Fibroblast of the conjunctiva (primary cell): ENCODE measurements at places on chromosomes 4 and X.

DNA sequence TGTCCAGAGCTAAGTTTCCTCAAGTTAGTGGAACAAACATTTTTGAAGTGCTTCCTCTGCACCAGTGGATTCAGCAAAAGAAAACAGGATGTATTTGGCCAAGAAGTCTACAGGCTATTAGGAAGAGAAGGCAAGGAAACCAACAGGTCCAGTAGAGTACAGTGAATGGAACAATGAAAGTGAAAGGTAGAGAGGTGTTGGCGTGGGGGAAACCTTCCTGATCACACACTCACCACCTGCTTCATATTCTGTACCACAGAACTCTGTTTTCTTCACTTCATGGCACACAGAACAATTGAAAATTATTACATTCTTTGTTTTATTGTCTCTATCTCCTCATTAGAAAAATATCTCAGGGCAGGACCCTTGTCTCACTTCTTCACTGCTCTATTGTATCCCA, 417.4 kb upstream of the FMR1 start:
- DNase-seq: no peak

DNA sequence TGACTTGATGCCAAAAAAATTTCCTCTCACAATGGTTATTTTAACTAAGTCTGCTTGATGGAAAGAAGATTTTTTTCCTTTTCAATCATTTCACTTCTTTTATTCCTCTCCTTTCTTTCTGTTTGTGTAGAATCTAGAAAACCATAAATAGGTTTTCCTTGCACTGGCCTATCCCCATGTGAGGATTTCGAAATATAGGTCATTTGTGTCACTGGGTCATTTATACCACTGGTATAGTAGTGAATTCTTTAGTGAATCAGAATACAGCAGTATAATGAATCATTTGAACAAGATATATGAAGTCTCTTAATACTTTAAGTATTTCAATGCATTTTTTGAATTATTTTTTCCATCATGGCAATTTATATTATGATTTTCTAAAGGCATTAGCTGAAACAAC, 26.6 kb downstream of the PCDH7 start:
- no peak for DNase-seq

DNA sequence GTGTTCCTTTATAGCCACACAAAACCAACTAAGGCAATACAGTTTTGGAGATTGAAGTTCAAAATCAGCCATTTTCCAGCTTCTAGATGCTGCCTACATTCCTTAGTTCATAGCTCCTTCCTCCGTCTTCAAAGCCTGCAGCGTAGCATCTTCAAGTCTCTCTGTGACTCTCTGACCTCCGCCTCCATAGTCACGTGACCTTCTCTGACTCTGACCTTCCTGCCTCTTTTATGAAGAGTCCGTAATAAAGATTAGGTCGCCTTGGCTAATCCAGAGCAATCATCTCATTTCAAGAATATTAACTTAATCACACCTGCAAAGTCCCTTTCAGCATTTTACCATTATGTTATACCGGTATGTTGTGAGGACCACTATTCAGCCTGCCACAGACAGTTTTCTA, 60.4 kb downstream of the ZCCHC12 start:
- no peak for DNase-seq

GRCh38 chrX:153608806-153609205, 9.9 kb upstream of the CCNQ start:
- DNase-seq: no peak

GRCh38 chr4:147355847-147356246, 125.0 kb upstream of the EDNRA start:
- DNase-seq: peak; percentile 64

- no peak for DNase-seq
These were observed 49.4 kb downstream of the SLC9A6 start for GRCh38 chrX:136034668-136035067.

DNA sequence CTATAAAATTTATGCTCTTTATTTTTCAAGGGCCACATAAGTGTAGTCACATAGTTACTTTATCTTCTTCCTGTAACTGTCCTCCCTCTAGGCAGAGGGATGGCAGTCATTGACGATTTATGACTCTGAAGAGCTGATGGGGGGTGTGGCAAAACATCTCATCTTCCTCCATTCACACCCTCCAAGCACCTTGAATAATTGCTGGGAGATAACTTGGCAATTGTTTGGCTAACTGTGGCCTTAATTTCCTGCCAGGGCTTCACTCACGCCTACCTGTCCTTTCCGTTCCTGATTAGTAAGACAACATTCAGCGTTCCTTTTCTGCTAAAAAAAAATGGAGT, 329.2 kb downstream of the ARHGAP10 start:
- DNase-seq: no peak

GRCh38 chr4:125573786-125574185, 259.0 kb downstream of the FAT4 start:
- DNase-seq: no peak

DNA sequence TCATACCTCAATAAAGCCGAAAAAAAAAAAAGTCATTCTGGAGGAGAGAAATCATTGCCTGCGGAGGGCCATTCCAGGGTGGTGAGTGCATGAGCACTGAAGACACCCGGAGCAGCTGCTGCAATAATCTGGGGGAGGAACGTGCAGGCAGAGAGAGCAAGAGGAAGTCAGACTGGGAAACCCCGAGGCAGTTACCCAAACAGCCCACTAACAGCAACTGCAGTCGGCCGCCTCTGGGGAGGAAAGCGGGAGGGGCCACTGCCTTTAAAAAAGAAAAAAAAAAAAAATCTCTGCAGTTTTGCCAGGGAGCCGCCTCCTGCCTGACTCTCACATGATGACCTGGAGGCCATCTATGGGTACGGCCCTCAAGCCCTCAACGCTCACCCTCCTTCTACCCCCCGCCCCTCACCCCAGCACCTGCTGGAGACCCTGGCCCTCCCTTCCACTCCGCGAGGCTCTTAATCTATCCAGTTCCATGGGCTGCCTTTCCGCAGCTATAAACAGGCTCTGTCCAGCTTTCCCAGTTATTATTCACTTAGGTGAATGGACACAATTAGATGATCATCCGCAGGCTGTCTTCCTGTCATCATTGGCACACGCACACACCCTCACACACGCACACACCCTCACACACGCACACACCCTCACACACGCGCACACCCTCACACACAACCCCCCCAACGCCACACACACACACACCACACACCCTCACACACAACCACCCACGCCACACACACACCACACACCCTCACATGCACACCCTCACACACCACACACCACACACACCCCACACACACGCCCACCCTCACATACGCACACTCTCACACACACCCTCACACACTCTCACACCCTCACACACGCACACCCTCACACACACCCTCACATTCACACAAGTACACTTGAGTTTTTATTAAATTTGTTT, 3.4 kb upstream of the AVPR2 start:
- peak; percentile 47 for DNase-seq

DNA sequence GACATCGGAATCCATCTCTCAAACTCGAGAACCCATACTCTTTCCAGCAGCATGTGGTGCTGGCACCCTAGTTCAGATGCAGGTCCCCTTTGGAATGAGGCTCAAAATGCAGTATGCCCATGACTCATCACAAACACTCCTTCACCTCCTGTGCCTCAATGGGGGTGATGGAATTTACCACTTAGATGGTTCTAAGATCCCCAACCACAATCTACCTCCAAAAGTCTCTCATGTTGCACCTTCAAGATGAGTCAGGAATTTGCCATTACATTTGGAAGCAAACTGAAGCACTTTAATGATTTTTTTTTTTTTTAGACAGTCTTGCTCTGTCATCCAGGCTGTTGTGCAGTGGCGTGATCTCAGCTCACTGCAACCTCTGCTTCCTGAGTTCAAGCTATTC, 8.5 kb upstream of the MID1 start:
- DNase-seq: no peak

- no peak for DNase-seq
These were observed 50.9 kb downstream of the ABCG2 start for GRCh38 chr4:88107406-88108107.

- DNase-seq: no peak
These were observed 79.2 kb upstream of the CLCN4 start for GRCh38 chrX:10077425-10078188.

DNA sequence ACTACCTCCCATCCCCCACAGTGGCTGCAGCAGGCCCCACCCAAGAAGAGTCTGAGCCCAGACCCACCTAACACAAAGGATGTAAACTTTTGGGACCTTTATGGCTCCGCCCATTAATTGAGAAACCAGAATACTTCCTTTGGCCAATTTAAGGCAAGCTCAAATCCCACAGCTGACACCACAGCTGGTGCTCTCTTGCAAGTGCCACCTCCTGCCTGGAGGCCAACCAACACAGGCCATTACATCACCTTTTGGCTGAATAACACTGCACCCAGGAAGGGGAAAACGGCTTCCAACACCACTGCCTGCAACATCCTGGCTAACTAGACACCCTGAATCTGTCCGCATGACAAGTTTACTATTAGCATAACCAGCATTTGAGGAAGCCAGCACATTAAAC, 248.8 kb downstream of the PRDM5 start:
- DNase-seq: no peak

- no peak for DNase-seq
These were observed 2.6 kb downstream of the INTS6L start for GRCh38 chrX:135522878-135523693.

GRCh38 chr4:102552781-102553180, 51.6 kb downstream of the NFKB1 start:
- DNase-seq: no peak

DNA sequence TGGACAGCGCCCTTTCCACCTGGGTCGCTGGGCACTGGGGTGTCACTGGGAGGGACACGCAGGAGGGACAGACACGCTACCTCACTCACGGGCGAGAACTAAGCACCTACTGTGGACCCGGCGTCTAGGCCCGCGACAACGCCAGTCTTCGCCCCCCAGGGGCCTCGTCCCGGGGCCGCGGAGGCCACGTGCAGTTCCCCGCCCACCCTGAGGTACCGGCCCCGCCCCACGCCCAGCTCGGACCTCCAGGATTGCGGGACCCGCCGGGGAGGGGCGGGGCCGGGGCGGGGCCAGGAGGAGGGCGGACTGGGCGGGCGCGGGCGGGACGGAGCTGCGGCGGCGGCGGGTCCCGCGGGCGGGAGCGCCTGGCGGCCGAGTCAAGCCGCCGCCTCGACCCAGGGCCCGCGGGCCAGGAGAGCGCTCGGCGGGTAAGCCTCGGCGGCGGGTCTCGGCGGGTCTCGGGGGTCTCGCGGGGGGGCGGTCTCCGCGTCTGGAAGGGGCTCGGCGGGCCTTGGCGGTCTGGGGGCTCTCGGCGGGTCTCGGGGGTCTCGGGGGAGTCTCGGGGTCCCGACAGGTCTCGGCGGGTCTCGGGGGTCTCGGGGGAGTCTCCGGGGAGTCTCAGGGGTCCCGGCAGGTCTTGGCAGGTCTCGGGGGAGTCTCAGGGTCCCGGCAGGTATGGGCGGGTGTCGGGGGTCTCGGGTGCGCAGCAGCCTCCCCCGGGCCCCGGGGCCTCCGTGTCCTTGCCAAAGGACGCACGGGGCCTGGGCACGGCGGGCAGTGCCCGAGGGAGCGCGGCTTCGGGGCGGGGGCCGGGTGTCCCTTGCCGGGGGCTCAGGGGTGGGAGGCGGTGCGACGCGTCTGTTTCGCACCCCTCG, at the start of gene SH3BP2:
Gene SH3BP2, plus strand, starts transcription at position 375 of the 875 bp plus-strand sequence. CDS start 27,533 bp downstream, outside the sequence.
- DNase-seq: no peak

GRCh38 chr4:80507077-80507476, 171.5 kb downstream of the CFAP299 start:
- DNase-seq: no peak

- DNase-seq: no peak
These were observed 116.8 kb upstream of the RPS6KA3 start for GRCh38 chrX:20383477-20383876.

GRCh38 chr4:16897991-16898827, at the start of gene LDB2:
TSS of gene LDB2 (minus strand) at chr4:16898645.
- DNase-seq: peak; percentile 87

GRCh38 chr4:21946858-21947257, 1.7 kb downstream of the KCNIP4 start:
- DNase-seq: no peak

DNA sequence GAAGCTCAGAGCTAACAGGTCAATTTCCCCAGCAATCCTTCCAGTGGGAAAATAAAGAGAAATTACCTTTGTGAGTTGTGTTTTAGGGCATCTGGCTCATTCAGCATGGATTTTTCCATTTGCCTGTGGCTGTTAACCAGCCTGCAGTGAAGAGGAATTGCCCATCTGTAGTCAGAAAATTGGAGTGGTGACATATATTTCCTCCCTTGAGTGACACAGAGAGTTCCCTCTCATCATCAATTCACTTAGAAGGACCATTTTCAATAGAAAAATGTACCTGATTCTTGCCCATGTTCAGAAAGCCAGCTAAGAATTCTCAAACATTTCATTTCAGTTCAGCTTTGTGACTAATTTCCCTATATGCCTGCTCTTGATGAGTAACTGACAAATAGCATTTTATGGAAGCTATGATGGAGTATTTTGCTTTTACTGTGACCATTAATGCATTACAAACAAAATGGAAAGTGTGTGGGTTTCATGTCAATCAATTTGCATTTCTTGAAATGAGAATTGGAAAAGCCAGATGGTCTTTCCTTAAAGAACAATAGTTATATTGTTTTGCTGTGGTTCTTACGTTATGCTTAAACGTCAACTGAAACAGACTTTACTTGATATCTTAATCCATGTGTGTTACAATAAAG, 155.8 kb downstream of the NWD2 start:
- no peak for DNase-seq

DNA sequence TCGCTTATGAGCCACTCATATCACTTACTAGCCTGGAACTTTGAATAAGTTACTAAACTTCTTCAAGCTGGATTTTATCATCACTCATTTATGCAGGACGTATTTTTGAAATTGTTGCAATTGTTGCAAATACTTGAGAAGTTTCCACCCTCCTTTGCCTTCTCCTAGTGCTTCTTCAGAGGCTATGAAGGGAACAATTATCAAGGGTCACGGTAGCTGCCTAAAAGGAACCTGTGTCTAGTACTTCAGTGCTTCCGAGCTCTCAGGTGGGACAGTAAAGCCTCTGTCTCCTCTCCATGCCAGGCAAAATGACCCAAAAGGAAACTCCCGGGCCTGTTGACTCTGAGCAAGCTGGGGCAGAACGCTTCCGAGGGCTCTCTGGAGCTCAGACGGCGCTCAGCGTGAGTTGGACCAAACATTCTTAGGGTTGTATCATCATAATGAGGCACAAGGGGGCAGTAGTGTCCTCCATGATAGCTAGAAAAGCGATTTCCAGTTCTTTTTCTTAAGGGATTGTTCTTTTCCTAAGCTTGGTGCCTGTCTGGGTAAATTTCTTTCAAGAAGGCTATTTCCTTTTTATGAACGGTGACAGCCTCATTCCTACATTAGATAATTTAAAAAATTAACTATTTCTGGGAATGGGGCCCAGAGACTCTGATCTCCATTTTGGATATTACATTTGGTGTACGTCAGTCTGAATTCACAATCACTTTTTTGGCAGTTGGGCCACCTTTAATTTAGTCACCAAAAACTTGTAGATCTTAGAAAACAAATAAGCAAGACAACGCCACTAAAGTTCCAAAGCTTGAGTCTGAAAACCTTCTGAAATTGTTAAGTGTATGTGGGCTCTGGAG, 73.1 kb downstream of the PACRGL start:
- peak; percentile 63 for DNase-seq

GRCh38 chrX:94551831-94552230, 877.8 kb downstream of the FAM133A start:
- no peak for DNase-seq

GRCh38 chr4:25656031-25656430, 380 bp downstream of the SLC34A2 start:
- DNase-seq: no peak

- no peak for DNase-seq
These were observed 961.2 kb downstream of the RPA4 start for GRCh38 chrX:97844943-97845342.
